Naive thymus-derived CD8-positive, alpha-beta T cell (primary cell): ENCODE measurements at places on chromosomes 13 and 19. TPM values are rescaled to one million over a fixed set of nuclear protein-coding genes. Genes with fewer than 3 reads are reported as not detected.

Gene HIPK4
- 0.18 TPM for total RNA-seq

Gene ERVV-1
- total RNA-seq = not detected

Gene C19orf33
- not detected for total RNA-seq

Gene ANKLE1
- 3.4 TPM for total RNA-seq

Gene OR10H1
- not detected for total RNA-seq

Gene KLK2
- not detected for total RNA-seq

Gene RXFP2
- not detected for total RNA-seq

Gene ONECUT3
- total RNA-seq = not detected

Gene THAP8
- 4.6 TPM for total RNA-seq

Gene FPR2
- not detected for total RNA-seq

Gene MBD3L3
- not detected for total RNA-seq

Gene HSH2D
- total RNA-seq = 20.5 TPM

Gene NXNL1
- total RNA-seq = not detected

Gene FSTL3
- 3.0 TPM for total RNA-seq

Gene ZNF578
- 6.1 TPM for total RNA-seq

Gene SIX5
- total RNA-seq = 1.8 TPM

Gene PDX1
- not detected for total RNA-seq

Gene PRR36
- 0.21 TPM for total RNA-seq

Gene AKAP8L
- total RNA-seq = 232 TPM

Gene MYPOP
- 10.5 TPM for total RNA-seq

Gene ATP7B
- 1.2 TPM for total RNA-seq

Gene ZNF317
- total RNA-seq = 67.4 TPM

Gene ZNF627
- total RNA-seq = 17.3 TPM

Gene SLC25A42
- 32.0 TPM for total RNA-seq

Gene XAB2
- total RNA-seq = 70.2 TPM

Gene FCER2
- 2.3 TPM for total RNA-seq

Gene MCF2L
- total RNA-seq = 30.3 TPM

Gene PEX11G
- 0.88 TPM for total RNA-seq

Gene KCNRG
- total RNA-seq = 0.73 TPM

Gene PPP1R13L
- total RNA-seq = 13.2 TPM

Gene ACER1
- 1.1 TPM for total RNA-seq

Gene DENND1C
- total RNA-seq = 110 TPM

Gene SLC25A41
- total RNA-seq = 0.62 TPM

Gene CCDC70
- not detected for total RNA-seq

Gene ZNF835
- total RNA-seq = 7.3 TPM

Gene ZNF524
- 20.7 TPM for total RNA-seq

Gene SCGB2B2
- total RNA-seq = 0.75 TPM

Gene ZNF600
- total RNA-seq = 65.1 TPM

Gene RASIP1
- 0.25 TPM for total RNA-seq

Gene SPIB
- total RNA-seq = 5.6 TPM

Gene FLT1
- total RNA-seq = 1.3 TPM

Gene NANOS3
- total RNA-seq = not detected

Gene AMER2
- total RNA-seq = not detected

Gene CGB8
- total RNA-seq = not detected

Gene FUT3
- total RNA-seq = 0.16 TPM

Gene CACNA1A
- total RNA-seq = 0.36 TPM

Gene ZNF610
- total RNA-seq = 4.5 TPM

Gene CHST8
- not detected for total RNA-seq

Gene FOXA3
- not detected for total RNA-seq

Gene TMEM238
- total RNA-seq = 10.2 TPM

Gene ZNF845
- total RNA-seq = 13.1 TPM

Gene WDR87
- total RNA-seq = not detected

Gene NEK3
- total RNA-seq = 1.4 TPM

Gene GADD45GIP1
- total RNA-seq = 17.8 TPM

Gene LILRA1
- not detected for total RNA-seq
